Astrocyte (in vitro differentiated cells and primary cell): ENCODE measurements at places on chromosomes 3 and 15. TPM values are rescaled to one million over a fixed set of nuclear protein-coding genes. Genes with fewer than 3 reads are reported as not detected.
A peak's percentile ranks its signal among the peaks of the same experiment; 100 is the strongest.

The ZNF660 gene
- total RNA-seq: 5.5 and 6.7 TPM in 2 replicates

- no peak for DNase-seq
- H3K4me1 ChIP-seq: no peaks in the 10 kb centered on the region
- H3K36me3 ChIP-seq: peaks cover 45% of the 10 kb centered on the region
- no peak overlapping the region for H3K27ac ChIP-seq
Observed at GRCh38 chr3:53122933-53123305, 7.3 kb downstream of the RFT1 start.

DNA sequence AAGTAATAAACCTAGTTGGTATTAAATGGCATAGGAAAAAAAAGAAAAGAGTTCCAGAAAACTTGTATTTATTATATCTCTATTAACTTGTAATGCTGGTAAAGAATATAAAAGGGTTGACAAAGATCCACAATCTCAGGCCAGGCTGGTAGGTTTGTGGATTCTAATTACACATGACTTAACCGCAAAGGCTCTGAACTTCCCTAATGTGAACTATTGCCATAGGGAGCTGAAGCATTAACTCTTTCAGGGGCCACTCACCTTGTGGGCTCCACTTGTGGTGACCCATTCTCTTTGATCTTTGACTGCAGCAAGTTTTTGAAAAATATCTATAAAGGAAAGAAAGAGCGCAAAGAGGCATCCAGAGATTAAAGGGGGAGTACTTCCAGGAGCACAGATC lies 58.5 kb downstream of the NEK10 start:
- H3K27ac ChIP-seq: peak overlapping the region; percentile 87
- H3K27me3 ChIP-seq: no peaks in the 10 kb centered on the region
- no peak overlapping the region for H3K4me3 ChIP-seq
- H3K36me3 ChIP-seq: peaks cover 3% of the 10 kb centered on the region
- H3K4me1 ChIP-seq: peaks cover 16% of the 10 kb centered on the region

DNA sequence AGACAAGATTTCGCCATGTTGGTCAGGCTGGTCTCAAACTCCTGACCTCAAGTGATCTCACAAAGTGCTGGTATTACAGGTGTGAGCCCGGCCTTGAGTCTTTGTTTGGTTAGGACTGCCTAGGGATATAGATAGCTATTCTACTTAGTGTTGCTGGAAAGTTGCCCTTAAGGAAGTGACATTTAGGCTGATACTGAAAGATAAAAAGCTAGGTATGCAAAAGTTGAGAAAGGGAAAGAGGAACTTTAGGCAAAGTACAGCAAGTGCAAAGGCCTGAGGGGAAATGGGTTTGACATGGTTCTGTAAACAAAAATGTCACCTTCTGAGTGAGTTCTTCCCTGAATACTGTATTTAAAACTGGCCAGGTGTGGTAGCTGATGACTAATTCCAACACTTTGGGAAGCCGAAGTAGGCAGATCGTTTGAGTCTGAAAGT lies 111.5 kb downstream of the ZNF609 start:
- H3K36me3 ChIP-seq: peaks cover under 1% of the 10 kb centered on the region
- H3K4me1 ChIP-seq: peaks cover 7% of the 10 kb centered on the region
- DNase-seq: no peak
- H3K27me3 ChIP-seq: no peaks in the 10 kb centered on the region

GRCh38 chr15:63718590-63719035 lies 115.1 kb downstream of the HERC1 start:
- H3K4me3 ChIP-seq: no peak overlapping the region
- no peaks in the 10 kb centered on the region for H3K27me3 ChIP-seq
- no peaks in the 10 kb centered on the region for H3K4me1 ChIP-seq
- H3K27ac ChIP-seq: no peak overlapping the region
- peak; percentile 88 for DNase-seq
